T-helper 2 cell (primary cell): ENCODE measurements at places on chromosomes 1 and 21.

- no peak for DNase-seq
Measured at GRCh38 chr1:215900684-215901083, 333.6 kb downstream of the KCTD3 start.

- DNase-seq, result no peak
Measured at GRCh38 chr1:179493323-179493722, 82.4 kb downstream of the NPHS2 start.

GRCh38 chr1:63950023-63950422, 176.2 kb downstream of the ROR1 start:
- no peak for DNase-seq

GRCh38 chr1:92346866-92347640, 48.2 kb downstream of the RPAP2 start:
- no peak for DNase-seq

DNA sequence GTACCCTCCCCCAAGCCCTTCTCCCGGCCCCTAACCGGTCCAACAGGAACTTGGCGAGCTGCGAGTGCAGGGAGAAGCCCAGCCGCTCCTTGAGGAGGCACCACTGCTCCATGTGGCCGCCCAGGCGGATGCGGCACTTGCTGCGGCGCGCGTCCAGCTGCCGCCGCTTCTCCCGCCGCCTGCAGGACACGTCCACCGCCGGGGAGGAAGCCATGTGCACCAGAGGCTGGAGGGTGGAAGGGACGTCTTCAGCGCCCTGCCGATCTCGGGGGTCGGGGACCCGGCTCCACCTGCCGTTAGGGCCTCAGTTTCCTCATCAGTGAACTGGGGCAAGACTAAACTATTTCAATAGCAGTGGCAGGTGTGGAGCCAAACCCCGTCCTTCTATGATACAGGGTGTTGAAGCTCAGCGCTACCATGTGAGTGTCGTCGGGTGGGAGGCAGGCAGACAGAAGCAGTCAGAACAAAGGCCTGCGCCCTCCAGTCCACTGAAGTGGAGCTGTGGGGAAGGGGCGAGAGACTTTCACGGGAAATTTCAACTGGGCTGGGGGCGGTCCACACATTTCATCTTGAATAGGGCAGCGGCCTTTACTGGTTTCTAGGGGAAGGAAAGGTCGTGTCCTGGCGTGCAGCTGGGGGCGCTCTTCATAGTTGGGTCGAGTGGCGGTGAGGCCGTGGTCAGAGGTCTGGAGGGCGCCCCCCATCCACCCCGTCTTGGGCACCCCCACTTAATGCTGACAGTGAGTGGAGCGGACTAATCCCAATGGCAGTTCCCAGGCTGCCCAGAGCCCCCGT, 592 bp downstream of the ZNF692 start:
- peak; percentile 56 for DNase-seq

GRCh38 chr1:211511947-211512346, 20.0 kb upstream of the RD3 start:
- no peak for DNase-seq

GRCh38 chr1:230916587-230917283, 48.4 kb upstream of the C1orf198 start:
- DNase-seq, result peak; percentile 16

GRCh38 chr1:208231881-208232661, 12.1 kb downstream of the PLXNA2 start:
- DNase-seq, result no peak

DNA sequence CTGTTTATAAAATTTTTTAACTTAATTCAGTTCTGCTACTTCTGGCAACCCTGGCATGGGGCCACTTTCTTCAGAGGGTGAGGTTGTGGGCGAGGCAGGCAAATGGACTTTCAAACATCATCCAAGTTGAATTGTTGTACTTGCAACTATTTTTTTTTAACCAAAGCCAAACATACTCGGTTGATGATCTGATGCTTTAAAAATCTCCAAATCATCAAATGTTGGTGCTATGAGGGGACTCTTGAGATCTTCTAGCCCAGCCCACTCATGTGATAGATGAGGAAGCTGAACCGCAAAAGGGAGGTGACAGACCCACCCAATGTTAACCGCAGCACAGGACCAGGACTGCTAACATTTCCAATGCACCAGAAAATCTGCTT, 6.7 kb downstream of the SLC1A7 start:
- DNase-seq, result no peak

DNA sequence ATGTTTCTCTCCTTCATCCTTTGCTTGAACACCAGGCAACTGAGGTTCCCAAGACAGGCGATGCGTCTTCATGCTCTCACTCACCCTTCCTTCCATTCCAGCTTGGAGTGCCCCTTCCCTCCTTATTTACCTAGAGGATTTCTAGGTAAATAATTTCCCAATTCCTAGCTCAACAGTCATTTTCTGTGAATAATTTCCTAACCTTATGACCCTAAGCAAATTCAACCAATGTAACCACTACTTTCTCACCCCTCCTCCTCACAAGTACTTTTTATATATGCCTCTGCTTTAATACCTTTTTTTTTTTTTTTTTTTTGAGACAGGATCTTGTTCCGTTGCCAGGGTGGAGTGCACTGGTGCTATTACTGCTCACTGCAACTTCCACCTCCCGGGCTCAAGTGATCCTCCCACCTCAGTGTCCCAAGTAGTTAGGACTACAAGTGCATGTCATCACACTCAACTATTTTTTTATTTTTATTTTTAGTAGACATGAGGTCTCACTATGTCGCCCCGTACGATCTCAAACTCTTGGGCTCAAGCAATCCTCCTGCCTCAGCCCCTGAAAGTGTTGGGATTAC, 86.7 kb downstream of the USP24 start:
- DNase-seq, result no peak

DNA sequence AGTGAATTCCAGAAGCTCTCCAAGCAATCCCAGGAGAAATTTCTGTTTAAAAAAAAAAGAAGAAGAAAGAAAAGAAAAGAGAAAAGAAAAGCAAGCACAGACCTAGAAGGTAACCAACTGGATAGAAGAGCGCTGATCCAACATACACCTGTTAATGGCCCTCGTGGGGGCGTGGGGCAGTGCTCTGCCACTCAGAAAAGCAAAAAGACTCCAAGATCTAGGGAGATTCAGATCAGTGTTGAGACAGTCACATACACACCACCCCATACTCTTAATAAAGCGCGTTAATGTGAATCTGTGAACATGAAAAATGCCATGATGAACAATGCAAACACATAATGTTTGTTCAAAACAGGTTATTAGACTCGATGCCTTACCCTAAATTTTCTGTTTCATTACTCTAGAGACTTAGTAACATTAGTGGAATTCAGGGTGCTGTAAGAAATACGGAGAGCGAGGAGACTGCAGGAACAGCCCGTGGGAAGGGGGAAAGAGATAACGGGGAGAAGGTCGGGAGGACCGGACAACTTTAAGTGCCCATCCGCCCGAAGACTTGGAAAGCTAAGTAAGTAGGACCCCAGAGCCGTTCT, 406 bp downstream of the NME7 start:
- DNase-seq, result no peak

GRCh38 chr21:42530167-42530518, 16.5 kb downstream of the SLC37A1 start:
- DNase-seq, result no peak

DNA sequence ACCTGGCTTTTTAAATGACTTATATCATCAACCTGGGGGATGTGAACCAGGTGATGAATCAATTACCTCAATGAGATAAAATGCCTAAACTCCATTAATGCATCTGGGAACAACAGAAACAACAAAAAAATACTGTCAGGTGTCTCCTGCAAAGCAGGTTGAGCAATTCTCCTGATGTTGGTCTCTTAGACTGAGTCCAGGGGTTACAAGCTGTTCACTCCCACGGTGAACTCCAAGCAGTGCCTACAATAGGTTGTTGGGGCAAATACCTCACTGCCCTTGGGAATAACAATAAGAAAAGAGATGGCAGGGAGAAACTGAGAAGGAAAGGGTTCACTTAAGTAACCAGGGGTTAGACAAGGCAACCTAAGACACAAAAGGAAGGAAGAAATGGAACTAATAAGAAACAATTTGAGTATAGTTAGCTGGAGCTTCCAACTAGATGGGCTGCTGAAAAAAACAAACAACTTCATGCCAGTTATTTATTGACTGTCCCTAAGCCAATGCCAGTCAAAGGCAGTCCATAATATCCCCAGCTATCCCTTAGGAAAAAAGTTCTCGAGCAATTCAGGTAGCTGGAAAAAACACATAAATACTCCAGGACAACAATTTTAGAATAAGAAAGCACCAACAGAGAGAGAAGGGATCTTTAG, 97.6 kb upstream of the MAGI3 start:
- DNase-seq, result no peak

DNA sequence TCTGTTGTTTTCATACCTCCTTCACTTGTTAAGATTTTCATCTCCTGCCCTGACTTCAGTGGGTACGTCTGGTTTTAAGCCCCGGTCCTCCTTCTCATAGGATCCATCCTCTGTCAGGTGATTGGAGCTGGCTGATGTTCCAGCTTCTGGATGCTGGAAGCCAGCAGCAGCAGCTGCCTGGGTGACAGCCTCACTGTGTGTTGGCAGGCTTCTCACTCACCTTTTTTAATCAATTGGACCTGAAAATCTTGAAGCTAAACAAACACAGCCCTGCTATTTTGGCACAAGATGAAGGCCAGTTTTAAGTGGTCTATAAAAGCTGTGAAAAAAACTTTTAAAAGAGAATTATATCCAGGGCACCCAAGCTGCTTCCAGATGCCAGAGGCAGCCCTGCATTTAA, 181.0 kb downstream of the DISC1 start:
- no peak for DNase-seq

GRCh38 chr1:9374748-9375341, 82.2 kb downstream of the SPSB1 start:
- DNase-seq, result no peak

- no peak for DNase-seq
Measured at GRCh38 chr1:185495007-185495406, 178.0 kb upstream of the IVNS1ABP start.

- no peak for DNase-seq
Measured at GRCh38 chr1:117930173-117930447, 571 bp downstream of the WDR3 start.

DNA sequence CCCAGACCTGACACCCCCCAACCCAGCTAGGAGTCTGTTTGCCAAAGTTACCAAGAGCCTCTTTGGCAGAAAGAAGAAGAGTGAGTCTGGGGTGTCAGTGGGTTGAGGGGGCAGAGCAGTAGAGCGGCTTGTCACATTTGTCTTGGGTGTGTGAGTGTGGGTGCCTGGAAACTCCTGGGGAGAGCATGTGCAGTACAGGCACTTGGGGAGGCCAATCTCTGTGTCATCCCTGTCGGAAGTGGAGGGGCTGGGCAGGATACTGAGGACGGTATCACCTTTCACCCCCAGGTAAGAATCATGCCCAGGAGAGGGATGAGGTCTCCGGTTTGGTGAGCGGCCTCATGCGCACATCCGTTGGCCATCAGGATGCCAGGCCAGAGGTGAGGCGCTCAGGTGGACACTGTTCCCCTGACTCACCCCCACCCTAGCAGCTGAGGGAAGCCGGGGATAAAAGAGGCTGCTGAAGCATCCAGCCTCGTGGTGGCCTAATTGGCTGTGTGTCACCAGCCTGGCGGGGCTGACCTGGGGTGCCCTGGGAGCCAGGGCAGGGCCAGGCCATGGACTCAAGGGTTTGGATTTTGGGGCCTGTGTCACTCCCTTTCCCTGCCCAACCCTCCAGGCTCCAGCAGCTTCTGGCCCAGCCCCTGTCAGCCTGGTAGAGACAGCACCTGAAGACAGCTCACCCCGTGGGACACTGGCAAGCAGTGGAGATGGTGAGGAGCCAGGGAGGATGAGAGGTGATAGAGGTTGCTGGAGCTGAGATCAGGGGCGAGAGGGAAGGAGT, 3.3 kb downstream of the PLK3 start:
- DNase-seq, result no peak

- DNase-seq, result no peak
Measured at GRCh38 chr1:178500091-178500770, 3.5 kb upstream of the CLEC20A start.

DNA sequence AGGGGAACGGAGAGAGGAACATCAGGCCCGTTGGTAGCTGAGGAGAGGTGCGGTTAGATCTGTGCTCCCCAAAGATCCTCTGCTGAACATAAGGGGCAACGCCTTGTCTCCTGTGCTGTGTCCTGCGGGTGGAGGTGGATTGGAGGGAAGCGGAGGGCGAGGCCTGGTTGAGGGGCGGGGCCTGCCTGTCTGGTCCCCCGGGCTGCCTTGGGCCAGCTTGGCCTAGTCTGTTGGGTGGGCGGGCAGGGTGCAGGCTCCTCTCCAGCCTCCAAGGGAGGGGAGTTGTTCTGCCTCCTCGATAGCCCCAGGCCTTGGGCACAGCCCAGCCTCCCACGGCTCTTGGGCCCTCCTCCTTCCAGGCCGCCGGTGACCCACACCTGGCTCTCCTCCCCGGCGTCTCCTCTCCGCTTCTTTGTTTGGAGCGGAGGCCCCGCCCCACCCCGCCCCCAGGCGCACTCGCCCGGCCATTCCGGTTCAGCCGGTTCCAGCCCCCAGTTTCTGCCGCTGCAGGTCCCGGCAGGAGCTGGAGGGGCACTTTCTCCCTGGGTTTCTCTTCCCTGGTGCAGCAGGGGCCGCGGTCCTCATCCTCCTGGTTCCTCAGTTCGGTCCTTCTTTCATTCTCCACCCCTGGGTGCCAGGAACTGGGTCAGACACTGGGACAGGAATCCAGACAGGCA, 19.4 kb downstream of the PTPRF start:
- no peak for DNase-seq

- no peak for DNase-seq
Measured at GRCh38 chr1:160827418-160827817, 31.4 kb downstream of the LY9 start.
